Small intestine (tissue), 16 donors: ENCODE measurements at places on chromosomes 5 and 9. TPM values are rescaled to one million over a fixed set of nuclear protein-coding genes. Genes with fewer than 3 reads are reported as not detected.

HK3 gene
- 1.1 TPM for polyA plus RNA-seq

SIGMAR1 gene
- polyA plus RNA-seq, result 49.7 TPM

IFNA2 gene
- polyA plus RNA-seq, result not detected

DNA sequence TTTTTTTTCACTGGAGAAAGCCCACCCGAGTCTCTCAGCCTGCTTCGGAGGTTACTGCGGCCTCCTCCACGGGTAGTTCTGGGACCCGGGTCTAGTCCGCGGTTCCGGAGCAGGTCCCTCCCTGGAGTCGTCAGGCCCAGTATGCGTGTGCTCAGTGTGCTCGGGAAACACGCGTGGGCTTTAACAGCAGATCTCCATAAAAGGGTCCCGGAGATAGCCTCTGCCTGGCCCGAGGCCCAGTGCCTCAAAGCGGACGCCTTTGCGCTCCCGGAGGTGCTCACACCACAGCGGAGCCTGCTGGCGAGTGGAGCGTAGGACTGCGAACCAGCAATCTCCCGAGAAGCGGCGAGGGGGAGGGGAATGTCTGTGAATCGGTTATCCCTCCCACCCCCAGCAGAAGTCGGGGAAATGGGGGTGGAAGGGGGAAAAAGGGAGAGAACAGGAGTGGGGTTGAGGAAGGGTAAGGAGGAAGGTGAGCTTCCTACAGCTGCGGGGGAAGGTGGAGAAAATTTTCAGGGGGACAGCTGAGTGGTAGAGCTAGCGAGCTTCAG, 28.7 kb downstream of the CDKN2A start:
- DNase-seq, result peak; percentile 63

DNA sequence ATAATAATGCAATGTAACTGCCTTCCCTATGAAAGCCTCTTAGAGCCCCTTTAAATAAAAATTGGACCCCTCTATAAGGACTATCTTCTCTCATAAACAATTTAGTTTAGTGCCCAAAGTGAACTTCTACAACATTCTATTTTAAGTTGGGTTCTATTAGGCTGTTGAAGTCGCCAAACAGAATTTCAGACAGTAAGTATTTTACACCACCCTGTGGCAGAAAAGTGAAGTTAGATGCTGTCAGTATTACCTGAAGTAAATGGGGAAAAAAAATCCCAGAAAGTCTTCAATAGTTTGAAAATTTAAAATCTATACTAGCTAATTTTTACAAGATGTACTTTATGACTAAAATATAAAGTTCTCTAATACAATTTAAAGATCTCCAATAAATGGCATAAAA, 29.5 kb downstream of the CAAP1 start:
- no peak for DNase-seq

NACC2 gene
- 9.6 TPM for polyA plus RNA-seq

SPATA24 gene
- 14.1 TPM for polyA plus RNA-seq

TAF11L5 gene
- polyA plus RNA-seq, result not detected

GRCh38 chr9:34267660-34268059, 61.4 kb downstream of the KIF24 start:
- DNase-seq, result no peak

- no peak for DNase-seq
These were observed 85.3 kb upstream of the CD180 start for GRCh38 chr5:67281874-67282273.

- no peak for DNase-seq
These were observed 249.8 kb downstream of the KIF4B start for GRCh38 chr5:155263381-155263780.

NKD2 gene
- polyA plus RNA-seq, result 11.9 TPM

BHMT2 gene
- 2.2 TPM for polyA plus RNA-seq

DNA sequence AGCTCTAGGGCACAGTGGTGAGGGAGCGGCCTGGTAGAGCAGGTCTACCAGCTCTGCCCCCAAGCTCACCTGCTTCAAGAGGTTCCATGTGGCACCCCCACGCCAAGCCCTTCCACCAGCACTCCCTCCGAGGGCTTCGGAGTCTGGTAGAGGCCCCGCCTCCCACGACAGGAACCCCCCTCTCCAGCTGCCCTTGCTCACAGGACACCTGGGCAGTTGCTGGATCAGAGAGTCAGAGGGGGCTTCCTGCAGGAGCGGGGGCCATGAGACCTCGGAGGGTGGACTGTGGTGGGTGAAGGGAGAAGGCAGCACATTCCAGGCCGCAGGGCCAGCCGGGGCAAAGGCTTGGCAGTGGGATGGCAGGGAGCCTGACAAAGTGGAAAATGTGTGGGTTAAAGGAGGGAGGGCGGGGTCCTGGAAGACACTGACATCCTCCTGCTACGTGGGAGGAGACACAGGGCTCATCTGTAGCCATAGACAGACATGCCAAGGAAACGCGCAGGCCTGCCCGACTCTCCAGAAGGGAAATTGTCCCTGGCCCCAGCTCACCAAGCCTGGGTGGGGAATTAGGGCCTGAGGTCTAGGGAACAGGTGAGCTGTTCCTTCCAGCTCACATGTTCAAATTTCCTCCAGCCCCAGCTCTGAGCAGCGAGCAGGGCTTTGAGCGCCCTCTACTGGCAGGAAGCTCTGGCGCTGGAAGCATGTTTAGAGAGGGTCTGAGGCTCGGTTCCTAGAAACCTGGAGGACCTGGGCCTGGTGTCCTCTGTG, 74.2 kb downstream of the NTNG2 start:
- peak; percentile 65 for DNase-seq

- peak; percentile 87 for DNase-seq
These were observed 17.8 kb downstream of the NANS start for GRCh38 chr9:98074115-98074990.

KIF24 gene
- 1.5 TPM for polyA plus RNA-seq

DNA sequence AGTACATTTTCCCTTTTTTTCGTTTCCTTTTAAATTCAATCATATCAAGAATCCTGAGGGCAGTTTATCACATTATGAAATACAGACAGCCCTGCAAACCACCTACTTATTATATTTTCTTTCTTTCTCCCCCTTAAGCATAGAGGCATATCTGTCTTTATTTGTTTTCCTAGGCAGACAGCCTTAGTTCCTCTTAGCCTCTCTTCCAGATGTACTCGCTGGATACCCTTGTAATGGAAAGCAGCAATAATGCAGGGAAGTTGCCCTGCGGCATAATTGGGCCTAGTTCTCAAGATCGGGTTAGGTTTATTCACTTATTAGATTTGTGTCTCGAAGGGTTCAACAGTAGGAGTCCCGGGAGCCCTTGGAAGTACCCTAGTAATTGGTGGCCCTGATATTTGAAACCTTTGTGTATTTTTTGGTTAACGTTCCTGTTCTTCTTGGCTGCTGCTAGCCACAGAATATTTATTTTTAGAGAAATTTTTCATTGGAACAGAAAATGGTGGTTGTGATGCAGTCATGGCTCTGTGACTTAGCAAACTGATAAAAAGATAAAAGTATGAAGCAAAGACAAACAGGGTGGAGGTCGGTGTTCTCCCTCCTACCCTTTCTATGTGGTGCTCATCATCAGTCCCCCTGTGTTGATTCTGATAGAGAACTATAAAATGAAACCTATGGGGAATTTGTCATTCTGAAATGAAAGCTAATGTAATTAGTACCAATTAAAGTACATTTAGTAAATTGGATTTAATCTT, 6.4 kb downstream of the TLE4 start:
- no peak for DNase-seq

DNA sequence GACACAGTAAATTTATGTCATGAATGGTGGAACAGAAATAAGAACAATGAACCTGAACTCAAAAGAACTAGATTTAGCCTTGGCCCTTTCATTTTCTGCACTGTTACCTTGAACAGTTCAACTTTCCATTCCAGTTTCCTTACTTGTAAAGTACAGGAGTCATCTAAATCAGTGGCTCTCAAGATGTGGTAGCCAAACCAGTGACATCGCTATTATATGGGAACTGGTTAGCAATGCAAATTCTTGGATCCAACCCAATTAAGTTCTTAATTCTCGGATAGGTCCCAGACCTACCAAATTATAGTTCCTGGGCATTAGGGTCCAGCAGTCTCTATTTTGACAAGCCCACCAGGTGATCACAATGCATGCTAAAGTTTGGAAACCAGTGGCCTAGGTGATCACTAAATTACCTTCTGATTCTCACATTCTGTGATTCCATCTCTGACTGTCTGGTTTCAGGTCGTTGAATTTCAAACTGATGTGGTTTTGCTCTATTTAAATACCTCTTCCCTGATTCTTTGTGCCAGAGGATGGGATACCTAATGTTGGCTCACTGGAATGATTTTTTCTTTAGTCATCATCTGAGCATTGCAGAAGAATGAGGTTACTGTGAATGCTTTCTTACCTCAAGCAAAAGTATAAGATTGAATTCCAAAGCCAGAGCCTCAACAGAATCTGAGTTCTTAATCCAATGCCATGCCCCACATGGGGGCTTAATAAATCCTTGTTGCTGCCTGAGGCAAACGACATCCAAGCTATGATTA, 253.8 kb downstream of the ENC1 start:
- no peak for DNase-seq

- DNase-seq, result no peak
These were observed 2.4 kb downstream of the CAVIN4 start for GRCh38 chr9:100580257-100580656.

SLC12A2 gene
- 80.3 TPM for polyA plus RNA-seq

- DNase-seq, result peak; percentile 15
These were observed 732 bp downstream of the MARCHF11 start for GRCh38 chr5:16178745-16179372.

ORM2 gene
- polyA plus RNA-seq, result not detected

LCN9 gene
- not detected for polyA plus RNA-seq

DNA sequence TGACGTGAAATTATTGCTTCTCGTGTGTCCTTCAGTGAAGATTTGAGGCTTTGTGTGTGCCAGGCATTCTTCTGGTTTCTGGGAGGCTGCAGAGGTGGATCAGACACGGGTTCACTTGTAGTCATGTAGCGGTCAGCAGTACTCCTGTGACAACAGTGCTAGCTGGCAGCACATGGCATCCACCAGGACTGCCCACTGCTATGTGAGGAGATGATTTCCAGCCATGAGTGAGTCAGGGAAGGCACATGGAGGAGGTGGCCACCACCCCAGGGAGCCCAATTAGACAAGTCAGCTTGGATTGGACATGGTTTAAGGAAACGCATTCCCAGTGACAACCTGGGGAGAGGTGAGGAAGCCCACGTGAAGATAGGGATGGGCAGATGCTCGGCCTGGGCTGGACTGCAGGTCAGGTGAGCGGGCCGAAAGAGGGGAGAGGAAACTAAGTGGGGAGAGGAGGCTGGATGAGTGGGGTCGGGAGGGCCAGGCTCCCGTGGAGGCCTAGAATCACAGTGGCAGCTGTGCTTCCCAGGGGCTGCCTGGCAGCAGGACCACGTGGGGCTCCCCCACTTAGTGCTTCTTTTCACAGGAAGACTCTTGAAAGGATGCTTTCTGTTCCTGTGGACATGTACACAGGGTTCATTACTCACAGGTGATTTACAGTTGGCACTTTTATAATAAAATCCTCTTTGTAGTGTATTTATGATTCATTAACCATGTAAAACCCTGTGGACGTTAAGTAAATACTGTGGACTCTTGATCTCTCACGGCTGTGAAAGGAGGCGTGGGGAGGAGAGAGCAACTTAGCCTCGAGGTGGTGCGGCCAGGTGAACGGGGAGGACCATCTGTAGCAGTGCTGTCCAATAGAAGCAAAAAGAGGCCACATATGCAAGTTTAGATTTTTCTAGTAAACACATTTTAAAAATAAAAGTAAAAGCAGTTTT, 80.0 kb upstream of the OTULINL start:
- DNase-seq, result peak; percentile 22

PTPDC1 gene
- 1.4 TPM for polyA plus RNA-seq

- no peak for DNase-seq
These were observed 33.5 kb downstream of the CNOT6 start for GRCh38 chr5:180527659-180528058.

NPR2 gene
- 0.89 TPM for polyA plus RNA-seq

- DNase-seq, result peak; percentile 56
These were observed 14.0 kb downstream of the TGFBR1 start for GRCh38 chr9:99118782-99119466.

S1PR3 gene
- polyA plus RNA-seq, result 0.22 TPM

- peak; percentile 76 for DNase-seq
These were observed 9.9 kb downstream of the LEAP2 start for GRCh38 chr5:132883261-132883834.

- no peak for DNase-seq
These were observed 86.7 kb downstream of the FAM114A2 start for GRCh38 chr5:153952057-153952456.
